ENCODE measurements at places on chromosomes 6 and 20.

DNA sequence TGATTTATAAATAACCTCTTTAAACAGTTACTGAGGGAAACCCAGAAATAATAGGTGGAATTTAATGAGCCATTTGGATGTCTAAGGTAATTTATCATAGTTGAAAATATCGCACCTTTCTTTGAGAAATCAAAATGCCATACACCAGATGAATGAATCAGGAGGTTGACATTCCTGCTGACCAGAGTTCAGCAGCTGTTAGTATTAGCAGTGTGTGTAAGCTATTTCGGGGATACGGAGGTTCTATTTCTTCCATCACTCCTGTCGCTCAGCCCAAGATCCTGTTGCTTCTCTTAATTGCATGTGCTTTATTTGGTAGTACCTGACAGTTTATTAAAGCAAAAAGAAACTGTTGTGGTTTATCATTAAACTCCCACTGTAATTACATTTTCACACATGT is 67.1 kb downstream of the HDGFL1 start:
- no peak for DNase-seq

DNA sequence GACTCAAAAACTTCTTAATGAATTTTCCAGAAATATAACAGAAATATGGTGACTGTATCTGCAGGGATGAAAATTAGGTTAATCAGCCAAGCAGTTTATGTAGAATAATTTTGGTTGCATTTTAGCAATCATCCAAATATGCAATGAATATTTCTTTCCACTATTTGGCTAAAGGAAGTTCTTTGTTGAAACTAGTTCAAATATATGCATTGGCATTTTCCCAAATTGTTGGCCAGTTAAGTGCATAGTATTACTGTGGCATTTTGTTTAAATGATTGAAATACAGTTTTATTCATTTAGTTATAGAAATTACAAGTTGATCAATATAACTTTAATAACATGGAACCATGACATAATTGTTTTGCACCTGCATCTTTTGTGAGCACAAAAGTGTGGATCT is 115.5 kb downstream of the DOK5 start:
- no peak for DNase-seq

GRCh38 chr20:42435230-42435629 is 754.5 kb downstream of the PTPRT start:
- no peak for DNase-seq

GRCh38 chr6:155067956-155068615 is 73.0 kb downstream of the TIAM2 start:
- no peak for DNase-seq

DNA sequence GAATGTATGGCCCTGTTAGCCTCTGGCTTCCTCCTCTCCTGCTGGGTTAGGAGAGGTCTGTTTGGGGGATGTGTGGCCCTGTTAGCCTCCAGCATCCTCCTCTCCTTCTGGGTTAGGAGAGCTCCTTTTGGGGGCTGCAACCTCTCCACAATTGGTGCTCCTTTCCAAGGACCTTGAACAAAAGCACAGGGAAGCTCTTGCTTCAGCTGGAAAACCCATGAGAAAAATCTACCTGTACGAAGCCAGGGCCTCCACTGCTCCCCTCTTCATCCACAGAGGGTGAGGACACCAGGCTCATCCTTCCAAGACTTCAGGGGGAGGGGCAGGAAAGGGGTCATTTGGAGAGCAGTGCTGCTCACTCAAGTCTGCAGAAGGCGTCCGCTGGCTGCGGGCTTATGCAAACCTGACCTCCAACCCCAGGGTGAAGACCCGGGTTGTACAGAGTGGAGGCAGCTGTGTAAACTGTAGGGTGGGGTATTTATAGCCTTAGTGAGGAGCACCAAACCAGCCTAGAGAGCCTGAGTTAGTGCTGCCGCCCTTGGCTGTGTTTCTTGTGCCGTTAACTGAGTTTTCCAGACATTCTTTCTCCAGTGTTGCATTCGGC is 62.1 kb downstream of the SLC24A3 start:
- no peak for DNase-seq

DNA sequence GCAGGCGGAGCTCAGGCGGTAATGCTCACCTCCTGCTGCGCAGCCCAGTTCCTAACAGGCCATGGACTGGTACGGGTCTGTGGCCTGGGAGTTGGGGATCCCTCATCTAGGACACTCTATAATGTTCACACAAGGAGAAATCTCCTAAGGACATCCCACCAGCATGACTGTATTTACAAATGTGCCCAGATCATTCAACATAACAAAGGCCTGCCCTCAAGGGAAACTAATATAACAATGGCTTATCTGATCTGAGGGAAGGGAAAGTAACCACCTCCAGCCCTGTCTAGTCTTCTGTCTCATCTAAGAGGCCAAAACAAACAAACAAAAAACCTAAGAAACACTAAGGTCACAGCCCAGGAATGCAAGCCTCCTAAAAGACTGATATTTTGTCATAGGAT is 232.8 kb downstream of the RNGTT start:
- no peak for DNase-seq

DNA sequence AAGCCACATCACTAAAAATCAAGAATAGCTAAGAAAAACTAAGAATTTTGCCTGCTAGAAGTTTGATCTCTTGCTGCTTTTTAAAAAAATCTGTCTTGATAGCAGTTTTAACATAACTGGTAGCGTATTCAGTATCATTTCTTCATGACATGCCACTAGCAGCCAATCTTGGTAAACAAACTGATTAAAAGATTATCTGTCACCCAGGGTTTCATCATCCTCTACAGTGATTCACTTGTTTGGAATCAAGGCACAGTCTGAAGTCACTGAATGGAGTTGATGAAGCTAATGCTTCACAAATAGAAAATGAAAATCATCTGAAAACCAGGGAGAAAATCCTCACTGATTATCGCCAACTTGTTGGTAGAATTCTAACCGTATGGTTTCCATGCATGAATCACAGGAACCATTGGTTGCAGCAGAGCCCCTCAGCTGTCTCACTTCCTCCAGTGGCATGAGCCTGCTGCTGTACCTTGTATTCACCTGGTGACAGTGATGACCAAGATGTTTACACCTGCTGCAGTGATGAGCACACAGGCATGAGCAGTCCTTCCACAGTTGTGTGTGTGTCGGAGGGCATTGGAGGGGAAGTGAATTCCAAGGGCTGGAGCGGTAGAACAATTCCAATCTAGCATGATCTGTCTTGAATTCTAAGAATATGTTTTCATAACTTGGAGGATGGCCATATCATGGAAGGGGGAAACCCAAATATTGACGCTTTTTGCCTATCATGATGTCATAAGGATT is 275.0 kb downstream of the KHDC1L start:
- DNase-seq, result no peak

GRCh38 chr6:5763407-5763806 is 243.3 kb downstream of the NRN1 start:
- DNase-seq, result no peak

- DNase-seq, result no peak
Measured at GRCh38 chr6:26437550-26437949, 2.8 kb upstream of the BTN3A3 start.

DNA sequence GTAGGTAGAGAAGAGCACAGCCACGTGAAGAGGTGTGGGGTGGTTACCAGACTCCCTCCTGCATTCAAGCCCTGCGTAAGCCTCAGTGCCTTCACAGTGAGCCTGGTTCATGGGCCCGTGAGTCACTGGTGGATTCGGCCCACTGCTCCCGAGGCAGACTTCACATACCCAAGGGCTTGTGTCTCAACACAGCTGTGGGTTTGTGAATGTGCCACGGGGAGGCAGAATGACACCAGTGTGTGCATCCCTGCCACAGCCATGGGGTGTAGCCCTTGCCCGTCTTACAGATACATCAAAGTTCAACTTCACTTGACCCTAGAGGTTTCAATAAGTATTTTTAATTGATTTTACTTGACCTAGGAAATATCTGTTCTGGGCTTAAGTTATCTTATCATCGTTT is 108.5 kb downstream of the MAP3K4 start:
- peak; percentile 11 for DNase-seq

- DNase-seq, result no peak
Measured at GRCh38 chr6:161151660-161152526, 122.0 kb downstream of the AGPAT4 start.

- DNase-seq, result no peak
Measured at GRCh38 chr6:112225691-112226090, 28.7 kb downstream of the LAMA4 start.

- no peak for DNase-seq
Measured at GRCh38 chr6:148157841-148158240, 184.8 kb upstream of the SASH1 start.

GRCh38 chr6:169530752-169531123 is 171.1 kb downstream of the WDR27 start:
- no peak for DNase-seq

GRCh38 chr6:54910921-54911320 is 64.3 kb downstream of the FAM83B start:
- DNase-seq, result no peak

GRCh38 chr6:10331334-10331968 is 83.4 kb downstream of the TFAP2A start:
- DNase-seq, result no peak

DNA sequence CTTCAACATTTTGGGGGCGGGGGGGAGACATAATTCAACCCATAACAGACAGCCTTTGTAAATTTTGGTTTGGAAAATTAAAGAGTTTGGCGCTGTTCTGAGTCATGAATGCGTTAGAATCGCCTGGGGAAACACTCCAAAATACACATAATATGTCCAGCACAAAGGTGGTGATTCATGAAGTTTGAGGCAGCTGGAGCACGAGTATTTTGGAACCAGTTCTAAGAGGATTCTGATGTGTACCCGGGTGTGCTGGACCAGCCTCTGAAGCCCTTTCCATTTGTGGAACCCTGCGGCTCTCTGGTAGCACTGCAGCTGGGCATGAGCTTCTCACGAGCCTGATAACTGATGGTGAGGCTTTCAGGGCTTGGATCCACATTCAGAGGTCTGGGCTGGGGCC is 4.7 kb downstream of the GMPR start:
- DNase-seq, result no peak

DNA sequence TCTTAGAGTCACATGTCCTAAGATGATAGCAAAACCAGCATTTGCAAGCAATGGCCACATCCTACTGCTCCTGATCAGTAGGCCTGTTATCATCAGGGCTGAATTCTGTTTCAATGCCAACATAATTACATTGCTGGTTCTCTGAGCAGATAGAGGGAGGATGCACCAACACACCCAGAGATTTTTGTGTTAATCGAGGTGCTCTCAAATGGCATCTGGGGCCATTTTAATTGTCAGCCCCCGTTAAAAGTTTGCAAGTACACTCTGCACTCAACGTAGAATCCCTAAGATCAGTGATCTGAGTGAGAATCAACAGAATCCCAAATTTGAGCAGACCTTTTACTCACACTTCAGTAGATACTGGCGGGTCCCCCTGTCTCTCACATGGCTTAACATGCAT is 24.8 kb downstream of the ADTRP start:
- DNase-seq, result no peak

- no peak for DNase-seq
Measured at GRCh38 chr6:6858533-6858982, 249.2 kb upstream of the RREB1 start.

GRCh38 chr6:21104288-21104687 is 489.3 kb upstream of the SOX4 start:
- DNase-seq, result no peak

DNA sequence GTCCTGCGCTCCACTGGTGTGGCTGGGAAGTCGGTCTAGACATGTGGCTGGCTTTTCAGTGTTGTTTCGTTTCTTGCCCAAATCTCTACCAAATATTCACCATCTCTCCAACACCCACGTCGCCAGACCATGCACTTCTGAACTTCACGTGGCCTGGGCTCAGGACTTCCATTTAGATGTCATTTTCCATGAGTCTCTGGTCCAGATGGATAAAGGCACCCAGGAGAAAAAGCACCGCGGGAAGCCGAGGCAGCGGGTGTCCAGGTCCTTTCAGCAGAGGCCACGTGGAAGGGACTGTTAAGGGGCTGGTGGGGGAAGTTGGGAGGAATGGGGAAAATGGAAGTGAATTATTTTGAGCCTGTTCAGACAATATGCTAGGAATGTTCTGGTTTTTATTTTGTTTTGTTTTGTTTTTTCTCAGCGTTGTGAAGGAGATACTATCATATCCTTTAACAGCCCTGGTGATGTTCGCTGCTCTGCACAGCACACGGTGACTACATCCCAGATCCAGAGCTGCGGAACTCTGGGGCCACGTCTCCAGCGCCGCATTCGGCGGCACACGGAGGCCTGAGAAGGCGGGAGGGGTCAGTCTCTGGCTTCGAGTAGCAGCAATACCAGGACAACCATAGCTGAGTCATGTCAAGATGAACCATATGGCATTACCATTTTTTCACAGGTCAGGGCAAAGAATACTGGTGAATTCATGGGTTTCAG is 230.3 kb downstream of the THBS2 start:
- no peak for DNase-seq

- no peak for DNase-seq
Measured at GRCh38 chr6:151693366-151693765, 114.1 kb upstream of the ESR1 start.

Measured in caudate nucleus (tissue), 63 donors.